ENCODE measurements at places on chromosomes 3 and 15. TPM values are rescaled to one million over a fixed set of nuclear protein-coding genes. Genes with fewer than 3 reads are reported as not detected.
A peak's percentile ranks its signal among the peaks of the same experiment; 100 is the strongest.

The HRG gene
- polyA plus RNA-seq, result 0.04 TPM

GRCh38 chr3:121855555-121855954 is 20.5 kb downstream of the EAF2 start:
- no peak overlapping the region for H3K27ac ChIP-seq
- H3K4me3 ChIP-seq, result no peak overlapping the region
- no peaks in the 10 kb centered on the region for H3K27me3 ChIP-seq
- DNase-seq, result no peak
- H3K4me1 ChIP-seq, result no peaks in the 10 kb centered on the region
- no peaks in the 10 kb centered on the region for H3K36me3 ChIP-seq

The SYNPR gene
- polyA plus RNA-seq, result 0.87 TPM

DNA sequence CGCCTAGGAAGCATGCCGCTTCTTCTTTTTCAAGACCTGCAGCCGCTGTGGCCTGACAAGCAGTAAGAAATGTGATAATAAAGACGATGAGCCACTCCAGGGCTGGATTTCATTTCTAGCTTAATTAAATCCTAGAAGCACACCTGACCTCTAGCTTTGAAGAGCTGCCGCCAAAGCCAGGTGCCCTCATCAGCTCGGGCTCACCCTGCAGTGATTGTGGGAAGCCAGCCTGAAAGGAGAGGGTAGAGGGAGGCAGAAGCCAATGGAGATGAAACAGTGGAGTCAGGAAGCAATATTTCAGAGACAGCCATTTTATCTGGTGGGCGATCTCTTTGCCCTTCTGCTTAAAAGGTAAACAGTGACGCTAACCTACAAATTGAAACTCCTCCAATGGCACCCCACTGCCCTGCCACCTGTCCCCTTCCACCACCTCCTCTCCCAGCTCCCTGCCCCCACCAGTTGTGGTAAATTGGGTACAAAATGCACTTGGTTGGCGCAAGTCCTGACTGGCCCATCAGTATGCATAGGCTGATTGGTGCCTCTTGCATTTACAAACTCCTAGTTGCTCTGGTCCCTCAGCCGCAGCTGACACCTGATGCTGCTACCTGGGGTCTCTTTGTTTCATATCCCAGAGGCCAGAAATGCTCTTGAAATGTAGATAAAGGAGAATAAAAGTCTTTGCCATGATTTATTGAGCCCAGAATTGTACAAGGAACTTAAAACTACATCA is 385.3 kb downstream of the PDCD6IP start:
- peak overlapping the region; percentile 47 for H3K27ac ChIP-seq
- H3K4me1 ChIP-seq, result peaks cover 10% of the 10 kb centered on the region
- H3K4me3 ChIP-seq, result no peak overlapping the region
- peak; percentile 39 for DNase-seq

DNA sequence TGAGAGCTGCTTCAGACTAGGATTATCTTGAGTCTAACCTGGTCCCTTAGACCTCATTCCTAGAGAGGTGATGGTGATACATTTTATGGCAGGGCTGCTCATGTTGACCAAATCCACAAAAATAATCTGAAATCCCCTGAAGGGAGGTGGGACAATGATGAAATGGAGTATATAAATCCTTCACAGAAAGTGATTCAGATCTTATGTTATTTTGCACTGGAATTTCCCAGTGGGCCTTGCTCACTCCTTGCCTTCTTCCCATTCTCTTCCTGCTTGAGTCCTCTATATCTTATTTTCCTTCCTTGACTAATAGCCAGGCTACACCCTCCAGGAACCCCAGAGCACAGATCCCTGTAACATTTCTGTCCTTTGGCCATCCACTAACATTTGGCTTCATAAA is 10.4 kb upstream of the TMEM202 start:
- no peak overlapping the region for H3K27ac ChIP-seq
- H3K27me3 ChIP-seq, result peaks cover 21% of the 10 kb centered on the region
- DNase-seq, result no peak
- no peak overlapping the region for H3K4me3 ChIP-seq
- no peaks in the 10 kb centered on the region for H3K36me3 ChIP-seq

- DNase-seq, result no peak
- H3K36me3 ChIP-seq, result no peaks in the 10 kb centered on the region
- no peaks in the 10 kb centered on the region for H3K27me3 ChIP-seq
- H3K4me1 ChIP-seq, result no peaks in the 10 kb centered on the region
These were observed 693.2 kb downstream of the ROBO1 start for GRCh38 chr3:79074558-79074957.

DNA sequence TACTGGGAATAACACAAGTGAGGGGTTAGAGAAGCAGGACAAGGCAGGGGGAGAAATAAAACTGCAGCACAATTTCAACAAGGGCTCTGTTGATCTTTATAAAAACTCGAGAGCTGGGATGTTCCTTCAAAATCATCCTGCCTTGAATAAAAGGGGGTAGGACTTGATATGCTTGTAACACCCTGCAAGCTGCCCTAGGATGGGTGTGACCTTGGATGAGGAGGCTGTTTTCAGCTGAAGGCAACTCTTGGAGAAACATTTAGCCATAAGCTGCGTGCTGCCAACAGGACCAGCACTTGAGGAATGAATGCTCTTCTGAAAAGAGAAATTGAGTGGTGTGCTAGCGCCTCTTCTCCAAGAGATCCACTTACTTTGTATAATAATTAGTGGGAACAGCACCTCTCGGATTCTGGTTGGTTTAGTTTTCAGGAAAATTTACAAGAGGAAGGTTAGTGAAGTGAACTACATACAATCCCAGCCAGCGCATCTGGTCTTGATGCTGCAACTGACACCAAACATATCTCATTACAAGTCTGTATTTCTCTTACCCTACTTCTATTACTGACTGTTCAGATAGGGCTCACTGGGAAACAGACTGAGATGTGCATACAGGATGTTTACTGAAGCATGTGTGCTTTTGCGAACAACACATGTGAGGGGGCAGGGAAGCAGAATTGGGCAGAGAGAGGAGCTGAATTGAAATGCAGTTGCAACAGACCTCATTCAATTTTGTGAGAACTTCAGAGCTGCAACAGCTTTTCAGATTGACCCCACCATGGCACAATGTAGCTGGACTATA is 643.0 kb upstream of the GOLIM4 start:
- no peak overlapping the region for H3K4me3 ChIP-seq
- H3K36me3 ChIP-seq, result no peaks in the 10 kb centered on the region
- H3K4me1 ChIP-seq, result no peaks in the 10 kb centered on the region
- DNase-seq, result no peak
- H3K27me3 ChIP-seq, result no peaks in the 10 kb centered on the region

DNA sequence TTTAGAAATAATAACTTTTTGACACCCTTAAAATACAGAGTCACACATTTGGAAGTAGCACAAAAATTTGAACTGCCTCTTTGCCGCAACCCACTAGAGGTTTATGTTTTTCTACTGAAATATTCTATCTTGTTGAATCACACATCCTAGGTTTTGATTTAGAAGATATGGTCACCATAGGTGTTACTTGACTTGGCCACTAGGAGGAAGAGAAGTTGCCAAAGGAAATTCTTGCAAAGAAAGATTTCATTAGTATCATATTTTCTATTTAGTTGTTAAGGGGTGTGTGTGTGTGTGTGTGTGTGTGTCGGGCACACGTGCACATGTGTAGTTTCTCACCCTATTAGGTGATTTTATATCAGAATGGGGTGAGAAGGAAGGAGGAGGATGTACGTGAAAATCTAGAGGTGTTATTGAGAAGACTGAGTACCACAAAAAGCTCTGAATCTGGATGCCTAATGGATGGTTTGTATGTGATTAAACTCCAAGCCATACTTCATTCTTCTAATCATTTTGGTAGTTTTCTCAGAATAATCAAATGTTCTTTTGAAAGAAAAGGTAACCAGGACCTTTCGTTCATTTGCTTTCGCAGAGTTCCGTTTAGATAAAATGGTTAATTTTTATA is 31.5 kb downstream of the ZFAND6 start:
- H3K27ac ChIP-seq, result no peak overlapping the region
- no peaks in the 10 kb centered on the region for H3K36me3 ChIP-seq
- no peak overlapping the region for H3K4me3 ChIP-seq
- H3K27me3 ChIP-seq, result no peaks in the 10 kb centered on the region

GRCh38 chr3:133211449-133211848 is 173.3 kb downstream of the TMEM108 start:
- H3K4me1 ChIP-seq, result no peaks in the 10 kb centered on the region
- H3K27me3 ChIP-seq, result no peaks in the 10 kb centered on the region
- DNase-seq, result no peak
- H3K4me3 ChIP-seq, result no peak overlapping the region

- no peak overlapping the region for H3K4me3 ChIP-seq
- no peaks in the 10 kb centered on the region for H3K27me3 ChIP-seq
- no peak overlapping the region for H3K27ac ChIP-seq
- no peaks in the 10 kb centered on the region for H3K4me1 ChIP-seq
- peaks cover 58% of the 10 kb centered on the region for H3K36me3 ChIP-seq
These were observed 20.9 kb downstream of the SLC51A start for GRCh38 chr3:196237203-196237602.

DNA sequence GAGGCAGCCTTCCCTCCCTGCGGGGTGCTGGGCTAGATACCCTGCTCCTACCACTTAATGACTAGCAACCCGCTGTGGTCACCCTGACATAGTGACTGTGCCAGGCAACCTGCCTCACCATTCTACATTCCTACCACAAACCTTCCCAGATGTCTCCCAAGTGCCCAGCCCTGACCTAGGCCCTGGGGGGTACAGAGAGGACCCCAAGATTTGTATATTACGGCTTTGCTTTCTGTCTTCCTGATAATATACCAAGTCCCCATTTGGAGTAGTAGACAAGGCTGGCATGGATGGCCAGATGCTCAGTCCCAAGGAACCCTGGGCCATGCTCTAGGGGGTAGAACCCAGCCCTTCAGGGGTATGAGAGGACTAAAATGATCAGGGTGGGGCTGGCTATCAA is 31.0 kb downstream of the ESYT3 start:
- H3K27ac ChIP-seq, result no peak overlapping the region
- peaks cover 3% of the 10 kb centered on the region for H3K4me1 ChIP-seq
- no peak overlapping the region for H3K4me3 ChIP-seq
- H3K27me3 ChIP-seq, result no peaks in the 10 kb centered on the region
- H3K36me3 ChIP-seq, result no peaks in the 10 kb centered on the region
- DNase-seq, result no peak

The FBXO40 gene
- polyA plus RNA-seq, result not detected

DNA sequence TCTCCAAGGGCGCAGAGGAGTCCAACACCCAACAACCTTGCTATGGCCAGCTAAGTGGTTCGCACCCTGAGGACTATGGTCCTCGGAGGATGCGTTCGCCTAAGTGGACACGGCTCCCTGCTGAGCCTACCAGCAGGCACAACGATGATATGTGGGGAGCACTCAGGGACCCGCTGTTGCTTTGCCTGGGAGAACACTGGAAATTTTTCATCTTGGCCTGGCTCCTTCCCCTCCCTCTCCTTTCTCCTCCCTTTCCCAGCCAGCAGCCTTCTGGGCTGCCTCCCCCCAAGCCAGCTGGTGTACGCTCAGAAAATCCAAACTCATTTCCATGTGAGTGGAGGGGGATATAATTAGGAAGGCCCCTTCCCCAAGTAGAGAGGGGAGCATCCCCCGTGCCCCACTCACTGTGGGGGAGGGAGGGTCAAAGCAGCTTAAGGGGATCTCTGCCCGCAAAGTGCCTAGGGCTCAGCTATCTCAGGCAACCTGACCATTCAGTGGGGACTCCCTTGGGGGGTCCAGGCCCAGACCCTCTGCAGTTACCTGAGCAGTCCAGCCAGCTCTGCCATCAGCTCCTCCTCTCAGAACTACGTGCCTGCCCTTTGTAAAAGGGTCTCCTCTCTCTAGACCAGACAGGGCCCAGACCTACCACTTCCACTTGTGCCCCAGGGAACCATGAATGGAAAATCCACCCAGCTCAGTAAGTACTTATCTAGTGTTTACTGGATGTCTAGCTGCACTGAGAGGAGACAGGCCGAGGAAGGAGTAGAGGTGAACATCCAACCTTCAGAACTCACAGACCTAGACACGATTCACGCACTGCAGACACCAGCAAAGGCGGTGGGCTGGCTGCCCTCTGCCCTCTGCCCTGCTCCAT is 742 bp upstream of the SEMA7A start:
- peaks cover 36% of the 10 kb centered on the region for H3K27me3 ChIP-seq
- DNase-seq, result no peak
- peak overlapping the region; percentile 44 for H3K27ac ChIP-seq
- H3K4me1 ChIP-seq, result peaks cover 6% of the 10 kb centered on the region

DNA sequence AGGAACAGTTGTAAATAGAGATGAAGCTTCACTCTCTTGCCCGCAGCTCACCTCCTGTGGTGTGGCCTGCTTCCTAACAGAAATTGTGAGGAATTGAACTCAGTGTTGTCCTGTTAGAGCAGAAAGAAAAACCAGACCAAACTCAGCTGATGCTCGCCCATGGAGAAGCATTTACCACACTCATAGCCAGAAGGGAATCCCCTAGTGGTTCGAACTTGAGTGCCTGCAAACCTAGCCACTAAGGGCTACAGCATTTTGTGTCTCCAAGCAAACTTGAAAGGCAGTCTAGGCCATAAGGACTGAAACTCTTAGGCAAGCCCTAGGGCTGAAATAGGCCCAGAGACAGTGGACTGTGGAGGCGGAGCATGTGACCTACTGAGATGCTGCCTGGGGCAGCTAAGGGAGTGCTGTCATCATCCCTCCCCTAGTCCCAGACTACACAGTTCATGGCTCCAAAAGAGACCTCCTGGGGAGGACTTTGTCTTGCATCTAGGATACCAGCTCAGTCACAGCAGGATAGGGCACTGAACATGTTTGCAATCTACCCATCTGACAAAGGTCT is 44.5 kb upstream of the MCTP2 start:
- H3K4me1 ChIP-seq, result no peaks in the 10 kb centered on the region
- H3K27ac ChIP-seq, result no peak overlapping the region
- no peak for DNase-seq
- no peaks in the 10 kb centered on the region for H3K27me3 ChIP-seq
- H3K4me3 ChIP-seq, result no peak overlapping the region
- no peaks in the 10 kb centered on the region for H3K36me3 ChIP-seq

- H3K27me3 ChIP-seq, result peaks cover 2% of the 10 kb centered on the region
- DNase-seq, result no peak
- H3K27ac ChIP-seq, result no peak overlapping the region
- no peak overlapping the region for H3K4me3 ChIP-seq
These were observed 299.1 kb upstream of the MCTP2 start for GRCh38 chr15:93932164-93932776.

DNA sequence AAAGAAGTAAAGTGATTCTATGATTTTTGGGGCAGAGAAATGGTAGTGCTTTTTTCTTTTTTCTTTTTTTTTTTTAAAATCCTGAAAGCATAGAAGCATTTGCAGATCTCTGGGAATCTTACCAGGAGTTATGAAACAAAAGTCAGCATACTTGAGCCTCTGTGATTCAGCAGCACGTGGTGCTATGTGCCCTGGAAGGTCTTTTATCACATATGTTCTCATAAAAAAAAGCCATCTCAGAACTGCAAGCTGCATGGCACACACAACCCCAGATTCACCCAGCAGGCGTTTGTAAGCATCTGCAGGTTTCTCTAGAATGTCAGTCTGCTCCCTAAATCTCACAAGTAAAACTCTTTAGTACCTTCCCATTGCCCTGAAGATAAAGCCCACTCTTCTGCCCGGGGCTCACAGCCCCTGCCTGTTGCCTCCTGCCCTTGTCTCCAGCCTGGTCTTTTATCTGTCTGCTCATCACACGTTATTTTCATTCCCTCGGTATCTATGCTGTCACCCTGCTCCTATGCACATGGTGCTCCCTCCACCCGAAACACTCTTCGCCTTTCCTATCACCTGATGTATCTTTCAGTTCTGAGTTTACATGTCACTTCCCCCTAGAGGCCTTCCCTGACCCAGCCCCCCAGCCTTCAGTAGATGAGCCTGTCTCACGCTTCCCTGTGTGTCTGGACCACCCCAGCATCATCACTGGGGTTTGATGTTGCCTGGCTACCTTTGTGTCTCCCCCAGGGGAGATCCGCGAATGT is 72.4 kb downstream of the CHDH start:
- H3K27ac ChIP-seq, result no peak overlapping the region
- H3K27me3 ChIP-seq, result no peaks in the 10 kb centered on the region
- no peak overlapping the region for H3K4me3 ChIP-seq
- no peak for DNase-seq
